ENCODE measurements at places on chromosomes 2 and 18.

DNA sequence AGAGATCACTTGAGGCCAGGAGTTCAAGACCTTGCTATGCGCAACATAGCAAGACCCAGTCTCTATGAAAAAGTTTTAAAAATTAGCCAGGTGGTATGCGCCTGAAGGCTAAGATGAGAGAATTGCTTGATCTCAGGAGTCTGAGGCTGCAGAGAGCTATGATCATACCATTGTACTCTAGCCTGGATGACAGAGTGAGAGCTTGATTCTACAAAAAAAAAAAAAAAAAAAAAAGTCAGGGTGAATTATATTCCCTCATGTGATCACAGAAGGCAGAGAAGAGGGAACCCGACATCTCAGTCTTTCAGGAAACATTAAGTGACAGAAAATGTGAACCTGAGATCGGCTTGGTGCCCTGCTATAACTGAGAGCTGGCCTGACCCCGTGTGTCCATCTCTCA lies 171.2 kb upstream of the MSH6 start:
- DNase-seq: no peak

GRCh38 chr18:46768166-46768921 lies 11.5 kb upstream of the ST8SIA5 start:
- no peak for DNase-seq

- no peak for DNase-seq
Observed at GRCh38 chr2:47226132-47226922, 71.2 kb upstream of the STPG4 start.

DNA sequence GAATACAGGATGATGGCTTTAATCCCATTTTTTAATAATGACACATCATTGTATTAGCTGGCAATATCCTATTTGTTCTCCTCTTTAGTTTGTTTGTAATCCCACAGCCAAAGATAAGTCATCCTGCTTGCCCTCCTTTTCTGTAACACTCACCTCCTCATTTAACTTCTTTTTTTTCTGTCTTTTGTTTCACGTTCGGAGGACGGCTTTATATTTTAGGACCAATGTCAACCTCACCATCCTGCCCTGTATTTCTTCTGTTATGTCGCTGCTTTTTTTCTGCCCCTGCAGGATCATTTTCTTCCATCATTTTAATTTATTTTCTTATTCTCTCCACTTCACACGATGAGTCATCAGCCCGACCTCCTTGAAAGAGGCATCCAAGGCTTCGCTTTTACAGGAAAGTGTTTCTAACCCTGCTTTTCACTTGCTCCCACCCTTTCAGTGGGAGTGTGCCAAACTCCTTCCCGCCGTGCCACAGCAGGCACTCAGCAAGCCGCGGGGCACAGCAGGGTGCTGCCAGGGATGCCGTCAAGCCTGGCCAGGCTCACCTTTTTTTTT lies 11.4 kb downstream of the RAB31 start:
- no peak for DNase-seq

GRCh38 chr2:168559187-168559586 lies 103.1 kb downstream of the CERS6 start:
- no peak for DNase-seq

DNA sequence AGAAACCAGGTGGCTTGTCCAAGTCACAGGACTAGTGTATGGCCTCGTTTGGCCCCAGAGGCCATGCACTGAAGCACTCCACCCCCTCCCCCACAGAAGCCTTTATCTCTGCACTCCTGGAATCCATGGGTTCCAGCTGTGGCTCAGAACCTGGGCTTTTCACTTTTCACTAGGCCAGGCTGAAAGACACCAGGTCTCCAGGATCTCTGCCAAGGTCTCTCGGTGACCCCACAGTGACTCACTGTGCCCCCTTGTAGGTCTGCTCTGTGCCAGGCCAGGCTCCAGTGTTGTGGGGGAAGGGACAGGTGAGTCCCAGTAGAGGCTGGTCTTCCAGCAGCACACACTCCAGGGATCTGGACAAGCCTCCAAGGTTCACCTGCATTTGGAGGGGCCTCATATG lies 31.0 kb upstream of the GLI2 start:
- no peak for DNase-seq

GRCh38 chr2:105764059-105764458 lies 19.3 kb downstream of the NCK2 start:
- no peak for DNase-seq

GRCh38 chr2:216504376-216504762 lies 5.7 kb downstream of the RPL37A start:
- no peak for DNase-seq

GRCh38 chr2:217691516-217691915 lies 311.3 kb downstream of the TNS1 start:
- DNase-seq: no peak

DNA sequence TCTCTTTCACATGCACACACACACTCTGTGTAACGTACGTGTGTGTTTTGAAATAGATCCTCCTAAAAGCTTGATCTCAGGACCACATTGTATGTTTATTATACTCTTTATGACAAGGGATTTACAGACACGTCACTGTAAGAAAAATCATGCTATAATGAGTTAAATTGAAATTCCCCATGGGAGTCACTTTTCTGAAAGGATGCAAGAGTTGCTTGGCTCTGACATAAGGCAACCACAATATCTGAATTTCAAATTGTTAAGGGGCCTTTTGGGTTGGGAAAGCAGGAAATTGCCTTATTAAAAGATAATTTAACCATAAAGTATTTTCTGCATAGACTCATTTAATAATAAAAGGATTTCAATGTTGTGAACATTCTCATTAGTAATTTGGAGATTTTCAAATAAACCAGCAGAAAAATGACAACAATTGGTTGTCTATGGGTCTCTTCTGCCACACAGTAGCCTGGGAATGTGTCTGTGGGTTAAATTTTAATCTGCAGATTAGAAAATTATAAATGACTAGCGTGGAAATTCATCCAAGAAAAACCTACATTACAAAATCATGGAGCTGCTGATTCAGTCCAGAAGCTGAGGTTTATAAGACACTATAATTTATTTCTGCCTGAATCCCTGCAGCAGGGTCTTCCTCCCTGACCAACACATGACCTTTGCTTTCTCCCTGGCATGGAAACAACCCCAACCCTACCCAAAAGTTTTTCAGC lies 75.9 kb upstream of the PID1 start:
- no peak for DNase-seq

DNA sequence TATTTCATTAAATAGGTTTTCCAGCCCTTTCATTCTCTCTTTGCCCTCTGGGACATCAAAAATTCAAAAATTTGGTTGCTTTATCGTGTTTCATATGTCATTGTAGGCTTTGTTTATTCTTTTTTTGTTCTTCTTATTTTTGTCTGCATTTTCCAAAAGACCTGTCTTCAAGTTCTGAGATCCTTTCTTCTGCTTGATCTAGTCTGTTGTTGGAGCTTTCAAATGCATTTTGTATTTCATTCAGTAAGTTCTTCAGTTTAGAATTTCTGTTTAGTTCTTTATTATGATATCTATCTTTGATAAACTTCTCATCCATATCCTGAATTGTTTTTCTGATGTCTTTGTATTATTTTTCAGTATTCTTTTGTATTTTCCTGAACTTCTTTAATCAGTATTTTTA lies 123.6 kb downstream of the XRCC5 start:
- DNase-seq: no peak

DNA sequence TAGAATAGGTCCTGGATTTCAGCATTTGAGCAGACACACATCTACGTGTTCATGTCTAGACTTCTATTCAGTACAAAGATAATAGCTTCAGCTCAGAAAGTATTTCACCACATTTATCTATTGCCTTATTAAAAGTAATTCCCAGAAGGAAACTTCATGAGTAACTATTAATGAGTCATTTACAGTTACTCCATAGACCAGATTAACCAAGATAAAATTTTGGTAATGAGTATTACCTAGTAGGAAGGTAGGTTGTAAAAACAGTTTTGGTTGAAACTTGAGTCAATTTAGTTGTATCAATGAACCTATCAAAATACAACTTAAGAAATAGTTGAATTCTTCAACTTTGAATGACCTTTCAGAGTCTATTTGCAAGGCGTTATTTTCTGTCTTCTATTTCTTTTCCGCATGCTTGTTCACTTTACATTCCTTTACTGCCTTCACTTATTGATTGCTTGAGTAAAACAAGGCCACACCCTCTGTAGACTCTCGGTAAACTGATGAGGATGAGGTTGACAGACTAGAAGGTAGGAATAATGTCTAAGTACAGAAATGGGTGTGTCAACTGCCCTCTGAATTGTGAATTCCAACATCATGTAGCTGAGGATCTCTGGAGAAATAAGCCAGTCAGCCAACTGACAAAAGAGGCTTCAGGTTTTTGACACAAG lies 1165.6 kb upstream of the ZEB2 start:
- DNase-seq: no peak

DNA sequence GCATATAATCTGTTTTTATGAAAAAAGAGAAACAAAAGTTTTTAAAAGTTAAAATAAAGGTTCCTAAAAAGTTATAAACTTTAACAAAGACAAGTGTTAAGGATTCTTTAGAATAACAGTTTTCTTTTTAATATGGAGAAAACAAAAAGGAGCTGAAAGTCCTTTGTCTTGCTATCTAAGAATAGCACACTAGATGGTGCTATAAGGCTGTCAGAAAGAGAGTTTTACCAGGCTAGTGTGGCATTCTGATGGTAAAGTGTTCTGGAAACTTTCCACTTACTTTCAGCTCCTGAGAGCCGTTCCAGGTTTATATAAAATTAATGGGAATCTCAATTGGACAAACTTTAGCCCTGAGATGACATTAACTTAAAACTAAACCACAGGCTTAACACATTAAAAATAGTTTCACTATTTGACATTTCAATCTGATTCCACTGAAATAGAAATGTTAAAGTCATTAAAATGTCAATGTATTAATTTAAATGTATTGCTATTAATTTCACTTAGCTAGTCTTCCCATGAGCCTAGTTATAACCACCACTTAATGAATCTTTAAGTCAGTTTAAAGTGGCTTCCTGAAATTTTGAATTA lies 3.7 kb downstream of the FBXO48 start:
- no peak for DNase-seq

GRCh38 chr2:178679891-178680290 lies 127.3 kb downstream of the TTN start:
- DNase-seq: no peak

GRCh38 chr2:33131749-33132148 lies 185.0 kb downstream of the LTBP1 start:
- no peak for DNase-seq

GRCh38 chr2:10237392-10238321 lies 65.0 kb upstream of the HPCAL1 start:
- no peak for DNase-seq

- no peak for DNase-seq
Observed at GRCh38 chr2:29323301-29323700, 208.1 kb downstream of the CLIP4 start.

- DNase-seq: no peak
Observed at GRCh38 chr2:127449414-127449813, 31.2 kb downstream of the PROC start.

- DNase-seq: no peak
Observed at GRCh38 chr2:3956892-3957291, 253.5 kb downstream of the DCDC2C start.

GRCh38 chr2:117481608-117482007 lies 332.9 kb upstream of the DDX18 start:
- no peak for DNase-seq

GRCh38 chr2:143779021-143779420 lies 649.8 kb downstream of the ARHGAP15 start:
- DNase-seq: no peak

DNA sequence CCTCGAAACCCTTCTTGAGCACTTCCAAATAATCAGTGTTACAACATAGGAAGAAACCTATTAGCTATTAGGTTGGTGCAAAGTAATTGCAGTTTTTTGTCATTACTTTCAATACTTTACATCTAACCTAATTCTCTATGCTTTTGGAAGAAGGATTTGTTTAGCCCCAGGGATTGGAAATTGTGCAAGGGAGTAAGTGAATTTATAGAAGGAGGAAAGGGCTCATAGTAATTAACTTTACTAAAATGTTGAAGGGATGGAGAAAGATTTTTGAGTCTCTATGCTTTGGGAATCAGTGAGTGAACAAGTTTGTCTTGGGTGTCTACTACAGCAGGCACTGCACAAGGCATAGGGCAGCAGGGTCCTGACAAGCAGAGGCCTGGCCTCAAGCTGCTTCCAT lies 261.1 kb downstream of the EN1 start:
- no peak for DNase-seq

DNA sequence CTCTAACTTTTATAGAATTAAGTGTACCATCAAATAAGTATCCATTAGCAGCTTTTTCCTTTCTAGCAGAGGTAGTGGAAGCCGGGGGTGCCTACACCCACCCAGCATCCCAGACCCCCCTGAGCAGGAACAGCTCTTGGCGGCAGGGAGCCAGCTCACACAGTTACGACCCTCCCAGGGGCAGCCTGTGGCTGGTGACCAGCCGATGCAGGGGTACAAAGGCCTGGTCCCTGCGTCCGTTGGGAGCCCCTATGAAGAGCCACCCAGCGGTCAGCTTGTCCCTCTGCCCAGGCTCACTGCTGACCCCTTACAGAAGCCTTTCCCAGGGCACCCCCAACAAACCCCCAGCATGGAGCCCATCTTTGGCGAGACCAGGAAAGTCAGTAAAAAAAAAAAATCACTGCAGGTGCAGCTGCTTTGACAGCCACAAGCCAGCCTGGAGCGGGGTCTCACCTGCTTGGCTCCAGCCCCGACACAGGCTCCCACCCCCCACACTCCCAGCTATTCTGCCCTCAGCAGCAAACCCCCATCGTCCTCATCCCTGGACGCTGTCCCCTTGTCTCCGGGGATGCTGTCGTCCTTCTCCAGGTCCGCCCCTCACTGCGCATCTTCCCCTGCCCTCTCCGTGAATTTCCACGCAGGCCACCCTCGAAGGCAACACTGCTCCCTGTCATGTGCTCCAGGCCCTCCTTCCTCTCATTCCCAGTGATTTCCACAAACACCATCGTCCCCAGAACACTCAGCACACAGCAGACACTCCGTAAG lies 43.1 kb downstream of the GPC1 start:
- no peak for DNase-seq

DNA sequence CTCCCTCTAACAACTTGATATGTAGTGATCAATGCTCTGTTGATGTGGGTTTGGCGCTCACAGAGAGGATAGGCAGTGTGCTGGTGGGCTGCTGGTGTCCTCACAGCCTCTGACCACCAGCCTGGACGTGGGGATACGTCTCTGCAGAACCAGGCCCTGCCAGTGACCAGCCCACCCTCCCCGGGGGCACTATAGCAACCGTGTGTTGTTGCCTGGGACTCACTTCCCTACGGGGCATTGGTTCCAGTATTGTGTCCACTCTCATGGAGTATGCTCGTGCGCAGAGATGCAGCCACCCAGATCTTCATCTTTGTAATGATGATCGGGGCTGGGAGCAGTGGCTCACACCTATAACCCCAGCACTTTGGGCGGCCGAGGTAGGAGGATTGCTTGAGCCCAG lies 180.1 kb downstream of the LDLRAD4 start:
- DNase-seq: no peak

GRCh38 chr18:69097349-69097748 lies 299.5 kb downstream of the CCDC102B start:
- no peak for DNase-seq

DNA sequence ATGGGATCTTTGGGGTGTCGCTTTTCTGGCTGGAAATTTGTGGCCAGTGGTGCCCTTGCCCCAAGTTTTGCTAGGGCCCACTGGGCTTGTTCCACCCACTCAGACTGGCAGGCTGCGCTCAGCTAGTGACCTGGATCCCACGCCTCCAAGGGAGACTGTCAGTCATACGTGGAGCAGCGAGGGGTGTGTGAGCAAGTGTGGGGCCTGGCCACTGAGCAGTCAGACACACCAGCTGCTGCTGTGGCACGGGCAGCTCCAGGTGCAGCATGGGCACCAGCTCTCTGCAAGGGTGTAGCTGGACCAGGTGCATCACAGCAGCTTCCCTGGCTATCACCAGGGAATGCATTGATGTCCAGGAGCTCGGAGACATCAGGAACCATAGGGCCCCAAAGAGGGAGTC lies 327.0 kb downstream of the NR4A2 start:
- DNase-seq: no peak

- no peak for DNase-seq
Observed at GRCh38 chr2:150011161-150011730, 423.7 kb upstream of the MMADHC start.
